ENCODE measurements at places on chromosomes 2 and 18.
A peak's percentile ranks its signal among the peaks of the same experiment; 100 is the strongest.

DNA sequence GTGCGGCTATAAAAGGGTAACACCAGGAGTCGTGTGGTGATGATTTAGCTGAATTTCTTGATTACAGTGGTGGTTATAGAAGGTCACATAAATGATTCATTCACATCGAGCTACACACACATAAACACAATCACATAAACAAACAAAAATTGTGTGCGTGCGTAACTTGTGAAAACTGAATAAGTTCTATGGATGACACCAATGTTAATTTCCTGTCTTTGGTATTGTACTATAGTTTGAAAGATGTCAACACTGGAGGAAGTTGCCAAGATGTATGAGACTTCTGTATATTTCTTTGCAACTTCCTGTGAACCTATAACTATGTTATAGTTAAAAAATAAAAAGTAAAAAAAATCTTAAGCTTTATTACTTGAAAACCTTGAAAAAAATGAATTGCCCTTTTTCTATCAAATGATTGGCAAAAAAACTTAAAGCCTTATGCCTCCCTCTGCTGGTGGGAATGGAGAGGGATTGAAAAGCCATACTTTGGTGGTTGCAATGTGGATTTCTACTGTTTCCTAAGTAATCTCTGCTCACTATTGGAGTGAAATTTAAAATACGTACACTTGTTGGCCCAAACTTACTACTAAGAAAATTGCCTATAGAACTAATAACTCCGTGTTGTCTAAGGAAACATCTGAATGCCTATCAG, 227.7 kb downstream of the RPIA start:
- DNase-seq, result peak; percentile 54

GRCh38 chr2:44245083-44245861, 30.0 kb upstream of the SLC3A1 start:
- DNase-seq, result peak; percentile 21

DNA sequence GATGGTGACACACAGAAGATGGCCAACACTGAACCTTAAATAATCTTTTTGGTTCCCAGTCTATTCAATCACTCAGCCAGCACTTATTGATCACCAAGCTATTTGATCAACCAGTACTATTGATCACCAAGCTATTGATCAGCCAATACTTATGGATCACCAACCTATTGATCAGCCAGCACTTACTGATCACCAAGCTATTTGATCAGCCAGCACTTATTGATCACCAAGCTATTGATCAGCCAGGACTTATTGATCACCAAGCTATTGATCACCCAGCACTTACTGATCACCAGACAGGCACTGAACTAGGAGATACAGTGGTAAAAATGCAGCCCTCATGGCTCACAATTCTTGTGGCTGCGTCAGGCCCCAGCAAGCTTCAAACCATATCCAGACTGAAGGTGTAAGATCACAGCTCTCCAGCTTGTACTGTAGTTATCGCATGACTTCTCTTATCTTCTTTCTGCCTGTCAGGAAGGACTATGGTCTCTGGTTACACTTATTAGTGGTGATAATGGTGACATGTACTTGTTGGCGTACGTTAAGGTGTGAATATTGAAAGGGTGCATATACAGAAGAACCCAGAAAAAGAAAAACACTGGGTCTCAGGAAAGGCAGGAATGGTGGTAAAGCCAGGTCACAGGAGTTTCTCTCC, 18.4 kb upstream of the B3GNT2 start:
- no peak for DNase-seq

DNA sequence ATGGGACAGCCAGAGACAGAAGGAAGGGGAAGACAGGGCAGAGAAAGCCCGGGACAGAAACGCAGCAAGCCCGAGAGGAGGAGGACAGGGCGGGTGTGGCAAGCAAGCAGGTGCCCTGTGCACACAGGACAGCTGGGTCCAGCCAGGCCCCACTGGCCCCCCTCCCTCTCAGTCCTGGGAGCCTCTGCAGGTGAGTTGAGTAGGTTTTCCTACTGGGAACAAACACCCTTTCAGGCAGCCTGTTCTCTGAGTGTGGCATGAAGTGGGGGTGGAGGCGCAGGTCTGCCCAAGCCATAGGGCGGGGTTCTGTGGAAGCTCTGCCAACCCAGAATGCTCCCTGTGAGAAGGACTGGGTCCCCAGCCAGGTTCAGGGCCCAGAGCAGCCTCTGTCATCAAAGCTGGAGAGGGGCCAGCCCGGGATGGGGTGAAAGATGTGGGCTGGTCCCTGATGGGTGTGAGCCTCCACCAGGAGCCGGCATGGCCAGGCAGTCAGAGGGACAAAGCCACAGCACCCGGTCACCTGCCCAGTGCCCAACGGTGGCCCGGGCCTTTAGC, 129.4 kb downstream of the TFCP2L1 start:
- no peak for DNase-seq

- no peak for DNase-seq
Measured at GRCh38 chr2:73611867-73612266, 30.4 kb downstream of the NAT8 start.

- no peak for DNase-seq
Measured at GRCh38 chr2:7438855-7439254, 521.6 kb downstream of the RNF144A start.

- DNase-seq, result peak; percentile 87
Measured at GRCh38 chr2:71798266-71799012, 345.1 kb downstream of the DYSF start.
